Activated CD4-positive, alpha-beta T cell treated with anti-CD3 and anti-CD28 coated beads for 1 hour (primary cell): ENCODE measurements at places on chromosomes 6 and 20.

DNA sequence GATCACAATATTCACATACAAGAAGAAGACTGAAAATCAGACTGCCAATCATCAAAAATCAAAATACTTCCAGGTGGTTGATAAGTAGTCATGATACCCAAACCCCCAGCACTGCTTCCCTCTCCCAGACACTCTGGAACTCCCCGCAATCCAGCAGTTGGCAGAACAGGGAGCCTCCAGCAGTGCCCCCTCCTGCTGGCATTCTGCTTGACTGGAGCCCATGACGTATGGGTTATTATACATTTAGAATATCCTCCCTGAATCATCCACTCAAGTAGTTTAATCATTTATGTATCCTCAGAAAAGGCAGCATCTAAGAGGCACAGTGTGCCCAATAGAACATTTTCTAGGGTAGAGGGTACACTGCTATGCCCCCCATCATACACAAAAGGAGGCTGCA, 9.3 kb upstream of the OGFRL1 start:
- DNase-seq, result no peak

GRCh38 chr20:48131581-48131980, 346.3 kb upstream of the SULF2 start:
- DNase-seq, result no peak

DNA sequence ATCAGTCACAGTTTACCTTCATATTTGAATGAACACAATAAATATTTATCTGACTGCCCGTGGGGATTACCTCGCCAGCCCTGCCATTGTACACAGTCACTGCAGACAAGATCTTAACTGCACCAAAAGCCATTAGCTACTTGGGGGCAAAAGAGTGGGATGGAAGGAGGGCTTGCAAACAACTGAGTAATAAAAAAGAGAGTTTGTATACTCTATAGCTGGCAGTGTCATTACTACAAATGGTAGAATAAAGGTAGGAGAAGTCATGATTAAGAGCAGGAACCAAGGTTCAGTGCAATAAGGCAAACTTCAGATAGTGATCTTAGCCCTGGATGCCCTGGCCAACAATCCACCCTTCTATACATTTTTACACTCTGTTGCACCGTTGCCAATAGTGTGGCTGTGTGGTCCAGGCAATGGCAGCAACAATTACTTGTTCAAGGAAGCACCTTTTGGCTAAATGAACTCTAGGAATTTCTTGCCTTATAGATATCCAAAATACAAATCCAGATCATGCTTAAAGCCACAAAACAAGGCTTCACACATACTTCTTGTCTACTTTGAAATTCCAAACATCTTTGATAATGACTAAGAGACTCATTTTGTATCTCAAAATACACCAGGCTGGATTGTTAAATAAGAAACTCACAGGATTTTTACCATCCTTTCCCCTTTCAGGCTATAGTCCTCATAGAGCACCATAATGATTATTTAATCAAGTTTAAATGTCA, 955.4 kb upstream of the ADGRB3 start:
- no peak for DNase-seq

- no peak for DNase-seq
Measured at GRCh38 chr6:11163932-11164331, 52.4 kb upstream of the ERVFRD-1 start.

DNA sequence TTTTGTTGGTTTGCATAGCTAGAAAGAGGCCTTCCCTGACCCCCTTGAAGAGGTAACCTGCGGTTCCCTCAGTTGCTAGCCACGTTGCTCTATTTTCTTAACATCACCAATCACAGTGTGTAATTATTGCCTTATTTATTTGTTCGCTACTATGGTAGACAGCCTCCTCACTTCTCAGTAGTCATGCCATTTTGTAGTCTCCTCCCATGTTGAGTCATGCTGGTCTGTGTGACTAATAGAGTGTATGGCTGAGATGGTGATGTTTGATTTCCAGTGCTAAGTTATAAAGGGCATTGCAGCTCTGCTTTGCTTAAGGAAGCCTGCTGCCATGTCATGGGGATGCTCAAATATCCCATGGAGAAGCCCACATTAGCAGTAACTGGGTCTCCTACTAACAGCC, 236.6 kb upstream of the CHD6 start:
- DNase-seq, result no peak

- no peak for DNase-seq
Measured at GRCh38 chr6:83371423-83371822, 59.4 kb downstream of the ME1 start.

- DNase-seq, result peak; percentile 52
Measured at GRCh38 chr6:125746731-125747588, 2.5 kb upstream of the HEY2 start.

GRCh38 chr6:108560463-108561308, at the start of gene FOXO3:
Gene FOXO3, plus strand, starts transcription at chr6:108560917. Its CDS starts 292 bp downstream, at chr6:108561209.
- DNase-seq, result peak; percentile 43

DNA sequence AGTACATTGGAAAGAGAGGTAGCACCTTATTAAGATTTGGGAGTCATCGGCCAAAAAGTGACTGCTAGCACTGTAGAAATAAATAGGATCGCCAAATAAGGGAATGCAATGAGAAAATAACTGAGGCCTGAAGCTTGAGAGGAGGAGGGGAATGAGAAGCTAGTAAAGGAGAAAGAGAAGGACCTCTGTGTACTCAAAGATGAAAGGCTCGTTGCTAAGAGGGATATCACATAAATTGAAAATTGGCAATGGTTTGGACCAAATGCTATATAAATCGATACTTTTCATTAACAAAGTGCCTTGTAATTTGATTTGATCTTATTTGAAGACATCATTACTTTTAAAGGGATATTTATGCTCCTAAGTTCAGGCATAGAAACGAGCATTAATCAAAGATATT, 796.3 kb downstream of the QKI start:
- DNase-seq, result no peak

- no peak for DNase-seq
Measured at GRCh38 chr6:142781129-142781528, 163.8 kb downstream of the HIVEP2 start.

DNA sequence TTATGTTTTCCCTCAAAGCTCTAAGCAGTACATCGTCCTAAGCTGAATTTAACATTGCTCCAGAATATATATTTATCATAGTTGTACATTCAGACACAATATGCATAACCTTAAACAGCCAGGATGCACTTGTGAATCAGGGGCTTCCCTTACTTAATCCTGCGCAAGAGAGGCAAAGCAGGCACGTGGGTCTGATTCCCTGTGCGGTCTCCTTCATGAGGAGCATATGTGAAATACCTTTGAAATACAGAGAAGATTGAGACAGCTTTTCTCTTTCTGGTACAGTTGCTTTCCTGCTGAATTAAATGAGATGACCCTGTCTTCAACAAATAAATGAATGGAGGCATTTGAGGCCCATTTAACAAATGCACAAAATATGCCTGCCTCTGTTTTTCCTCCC, 1.5 kb downstream of the HTR1E start:
- no peak for DNase-seq

DNA sequence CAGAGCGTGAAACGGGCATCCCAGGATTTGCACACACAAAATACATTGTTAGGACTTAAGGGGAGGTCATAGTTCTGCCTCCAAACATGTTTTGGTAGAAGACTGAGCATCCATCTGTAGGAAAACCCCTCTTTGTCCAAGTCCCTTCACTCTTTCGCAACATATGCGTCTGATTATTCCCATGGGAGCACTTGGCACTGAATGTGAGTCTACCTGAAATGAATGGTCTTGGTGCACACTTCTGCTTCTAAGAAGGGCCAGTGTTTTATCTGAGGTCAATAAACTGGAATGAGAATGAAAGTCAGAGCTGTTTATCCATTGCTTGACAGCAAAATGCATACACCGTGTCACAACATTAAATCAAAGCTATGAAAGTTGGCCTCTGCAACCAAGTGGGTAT, 33.0 kb downstream of the GJA10 start:
- no peak for DNase-seq

DNA sequence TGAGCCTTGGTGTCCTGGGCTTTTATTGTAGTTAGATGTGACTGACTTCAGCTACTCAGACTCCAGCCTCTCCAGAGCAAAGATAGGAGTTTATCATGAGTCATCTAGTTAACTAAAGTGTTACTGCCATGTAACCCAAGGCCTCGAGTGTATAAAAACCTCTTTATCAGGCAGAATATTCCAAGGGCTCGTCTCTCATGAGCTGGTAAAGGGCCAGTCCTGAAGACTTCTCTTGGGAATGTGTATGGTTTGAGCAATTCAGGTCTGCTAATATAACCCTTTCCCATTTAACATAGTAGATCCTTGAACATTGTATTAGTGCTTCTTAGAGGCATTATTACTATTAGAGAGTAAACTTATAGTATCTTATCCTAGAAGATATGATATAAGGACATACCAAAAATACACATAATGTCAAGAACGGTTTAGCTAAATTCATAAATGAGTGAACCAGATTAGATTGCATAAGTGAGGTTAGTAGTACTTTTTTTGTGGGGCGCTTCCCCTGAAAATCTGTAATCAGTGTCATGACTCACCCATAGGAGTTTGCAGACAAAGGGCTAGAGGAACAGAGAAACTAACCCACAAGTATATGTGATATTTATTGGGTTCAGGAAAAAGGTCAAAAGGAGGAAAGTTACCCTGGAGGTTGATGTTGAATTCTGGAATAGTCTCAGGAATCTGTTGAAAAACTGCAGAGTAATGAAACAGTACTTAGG, 16.0 kb downstream of the DSE start:
- DNase-seq, result no peak

- no peak for DNase-seq
Measured at GRCh38 chr20:62310757-62311121, 7.9 kb downstream of the ADRM1 start.

DNA sequence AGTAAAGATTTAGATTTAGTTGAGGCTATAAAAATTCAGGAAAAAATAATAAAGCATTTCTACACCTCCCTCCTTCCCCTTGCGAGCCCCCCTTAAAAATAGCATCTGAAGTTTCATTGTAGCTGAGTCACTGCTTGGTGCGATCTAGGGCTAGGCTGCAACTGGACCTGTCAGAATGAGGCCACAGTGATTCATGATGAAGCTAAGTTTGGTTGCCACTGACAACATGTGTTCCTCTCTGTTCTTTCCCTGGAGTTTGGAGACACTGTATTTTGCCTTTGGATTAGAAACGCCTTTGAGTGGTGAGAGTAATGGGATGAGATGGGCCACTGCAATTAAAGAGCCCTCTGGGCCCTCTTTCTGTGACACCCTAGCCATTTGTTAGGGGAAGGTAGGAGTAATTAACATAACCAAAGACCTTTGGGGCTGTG, 334.1 kb downstream of the NRN1 start:
- no peak for DNase-seq

- no peak for DNase-seq
Measured at GRCh38 chr6:74507649-74508048, 698.2 kb downstream of the COL12A1 start.

DNA sequence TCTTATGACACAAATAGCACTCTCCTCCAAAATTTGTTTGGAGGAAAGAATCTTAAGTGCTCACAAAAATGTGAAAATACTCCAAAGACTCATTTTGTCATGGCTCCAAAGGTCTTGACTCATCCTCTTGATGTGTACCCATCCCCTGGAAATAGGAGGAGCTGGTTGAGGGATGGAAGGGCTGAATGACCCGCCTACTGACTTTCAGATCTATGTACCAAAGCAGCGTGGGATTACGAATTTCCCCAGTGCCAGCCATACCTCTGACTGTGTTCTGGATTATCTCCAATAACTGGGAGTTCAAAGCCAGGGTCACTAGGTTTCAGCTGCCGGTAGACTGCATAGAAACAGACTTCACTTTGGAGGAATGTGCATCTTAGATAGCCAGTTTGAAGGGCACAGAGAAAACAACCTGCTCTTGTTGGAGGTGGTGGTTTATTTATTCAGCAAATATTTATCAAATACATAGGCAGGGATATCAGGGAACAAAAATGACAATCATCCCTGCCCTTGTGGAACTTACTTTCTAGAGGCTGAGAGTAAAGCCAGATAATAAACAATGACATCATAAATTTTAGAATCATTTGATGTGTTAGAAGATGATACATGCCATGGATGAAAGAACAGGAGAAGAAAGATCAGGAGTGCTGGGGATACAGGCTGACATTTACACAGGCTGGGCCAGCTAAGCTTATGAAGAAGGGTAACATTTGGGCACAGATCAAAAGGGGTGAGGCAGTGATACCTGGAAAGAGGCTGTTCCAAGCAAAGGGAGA, 246.6 kb downstream of the TBXT start:
- DNase-seq, result no peak

- no peak for DNase-seq
Measured at GRCh38 chr20:19074828-19075516, 137.5 kb upstream of the SLC24A3 start.

DNA sequence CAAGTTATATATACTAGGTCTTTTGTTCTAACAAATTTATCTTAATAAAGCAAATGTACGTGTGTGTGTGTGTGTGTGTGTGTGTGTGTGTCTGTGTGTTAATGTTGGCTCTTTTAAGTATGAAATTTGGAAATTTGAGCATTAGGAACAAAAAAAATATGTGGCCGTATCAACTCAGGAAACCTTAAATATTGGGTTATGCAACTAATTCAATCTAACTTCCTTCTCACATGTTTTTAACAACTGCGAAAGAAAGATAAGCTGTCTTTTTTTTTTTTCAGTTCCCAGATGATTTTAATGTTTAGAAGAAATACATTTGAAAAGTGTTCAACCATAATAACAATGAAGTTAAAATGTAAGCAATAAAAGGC, 616.4 kb upstream of the ARID1B start:
- DNase-seq, result no peak

DNA sequence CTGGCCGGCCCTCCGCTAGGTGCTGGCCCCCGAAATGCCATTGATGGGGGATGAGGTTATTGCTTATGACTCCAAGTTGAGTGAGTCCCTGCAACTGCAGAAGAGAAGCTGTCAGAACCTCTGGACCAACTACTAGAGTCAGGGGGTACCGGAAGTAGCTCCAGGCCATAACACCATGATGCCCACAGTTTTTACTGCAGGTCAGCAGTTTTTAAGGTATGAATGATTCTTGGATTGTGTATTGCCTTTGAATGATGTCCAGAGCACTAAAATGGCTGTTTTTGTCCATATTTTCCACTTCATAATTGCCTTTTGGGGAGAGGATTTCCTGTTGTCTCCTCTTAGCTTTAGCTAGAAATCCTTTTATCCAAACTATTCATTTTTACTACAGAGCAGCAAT, 148.4 kb downstream of the PDE10A start:
- DNase-seq, result no peak

- no peak for DNase-seq
Measured at GRCh38 chr6:21769405-21769861, 175.9 kb downstream of the SOX4 start.

DNA sequence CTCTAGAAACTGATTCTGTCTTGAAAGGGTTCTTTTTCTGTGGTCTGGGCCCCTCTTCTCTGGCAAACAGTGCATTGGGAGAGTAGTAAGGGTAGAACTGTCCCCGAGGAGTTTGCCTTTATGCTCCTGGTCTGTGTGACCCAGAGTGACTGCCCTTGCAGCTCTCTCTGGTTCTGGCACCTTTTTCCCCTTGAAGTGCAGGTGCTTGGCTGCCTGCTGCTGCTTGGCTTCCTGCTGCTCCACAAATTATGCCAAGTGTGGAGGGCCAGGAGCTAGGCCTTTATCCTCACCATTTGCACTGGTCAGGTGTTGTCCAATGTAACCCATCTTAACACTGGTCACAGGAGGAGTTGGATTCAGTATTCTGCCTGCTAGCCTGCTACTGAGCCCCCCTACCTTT, 11.2 kb downstream of the KIZ start:
- DNase-seq, result no peak
